ENCODE measurements at places on chromosomes 7 and 10. TPM values are rescaled to one million over a fixed set of nuclear protein-coding genes. Genes with fewer than 3 reads are reported as not detected.
A peak's percentile ranks its signal among the peaks of the same experiment; 100 is the strongest.

GRCh38 chr10:49135575-49136313 lies 1.9 kb upstream of the FAM170B start:
- H3K27ac ChIP-seq, result no peak overlapping the region
- no peak overlapping the region for H3K4me3 ChIP-seq
- H3K4me1 ChIP-seq, result no peaks in the 10 kb centered on the region
- H3K27me3 ChIP-seq, result peaks cover 21% of the 10 kb centered on the region

GRCh38 chr7:25613912-25614311 lies 385.6 kb upstream of the NPVF start:
- H3K27me3 ChIP-seq, result peaks cover 58% of the 10 kb centered on the region
- H3K4me3 ChIP-seq, result no peak overlapping the region
- H3K36me3 ChIP-seq, result no peaks in the 10 kb centered on the region
- no peak overlapping the region for H3K27ac ChIP-seq

DNA sequence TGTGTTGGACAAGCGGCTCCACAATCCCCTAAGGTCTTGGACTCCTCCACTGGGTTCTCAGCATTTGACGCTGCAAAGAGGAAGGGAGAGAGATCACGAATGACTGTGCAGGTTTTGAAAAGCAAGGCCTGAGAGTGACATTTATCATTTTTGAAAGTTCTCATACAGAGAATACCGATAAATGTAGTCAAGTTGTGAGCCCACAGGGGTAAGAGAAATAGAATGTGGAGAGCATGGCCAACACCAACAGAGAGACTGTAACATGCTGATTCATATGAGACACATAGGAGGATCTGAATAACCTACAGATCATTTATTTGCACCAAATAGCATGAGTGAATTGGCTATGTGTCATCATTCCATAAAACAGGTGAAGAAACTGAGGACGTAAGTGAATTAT lies 230.5 kb upstream of the MBL2 start:
- H3K27ac ChIP-seq, result no peak overlapping the region
- peak; percentile 17 for DNase-seq
- H3K4me3 ChIP-seq, result no peak overlapping the region
- no peaks in the 10 kb centered on the region for H3K27me3 ChIP-seq
- no peaks in the 10 kb centered on the region for H3K36me3 ChIP-seq
- peaks cover 6% of the 10 kb centered on the region for H3K4me1 ChIP-seq

ZNRF2 gene
- 10.2 TPM for total RNA-seq

GRCh38 chr10:130065251-130065650 lies 45.4 kb downstream of the C10orf143 start:
- no peak for DNase-seq
- no peaks in the 10 kb centered on the region for H3K27me3 ChIP-seq
- H3K4me1 ChIP-seq, result no peaks in the 10 kb centered on the region
- H3K36me3 ChIP-seq, result no peaks in the 10 kb centered on the region
- no peak overlapping the region for H3K4me3 ChIP-seq
- no peak overlapping the region for H3K27ac ChIP-seq

CNTNAP2 gene
- 1.0 TPM for total RNA-seq

HOXA6 gene
- 2.0 TPM for total RNA-seq

CPA4 gene
- total RNA-seq, result 4.3 TPM

HTR7 gene
- 15.3 TPM for total RNA-seq

GRCh38 chr7:66100408-66101050 lies 14.1 kb upstream of the CRCP start:
- H3K27me3 ChIP-seq, result no peaks in the 10 kb centered on the region
- DNase-seq, result no peak
- H3K4me1 ChIP-seq, result peaks cover 23% of the 10 kb centered on the region
- H3K27ac ChIP-seq, result peak overlapping the region; percentile 67
- peak overlapping the region; percentile 92 for H3K4me3 ChIP-seq

DNA sequence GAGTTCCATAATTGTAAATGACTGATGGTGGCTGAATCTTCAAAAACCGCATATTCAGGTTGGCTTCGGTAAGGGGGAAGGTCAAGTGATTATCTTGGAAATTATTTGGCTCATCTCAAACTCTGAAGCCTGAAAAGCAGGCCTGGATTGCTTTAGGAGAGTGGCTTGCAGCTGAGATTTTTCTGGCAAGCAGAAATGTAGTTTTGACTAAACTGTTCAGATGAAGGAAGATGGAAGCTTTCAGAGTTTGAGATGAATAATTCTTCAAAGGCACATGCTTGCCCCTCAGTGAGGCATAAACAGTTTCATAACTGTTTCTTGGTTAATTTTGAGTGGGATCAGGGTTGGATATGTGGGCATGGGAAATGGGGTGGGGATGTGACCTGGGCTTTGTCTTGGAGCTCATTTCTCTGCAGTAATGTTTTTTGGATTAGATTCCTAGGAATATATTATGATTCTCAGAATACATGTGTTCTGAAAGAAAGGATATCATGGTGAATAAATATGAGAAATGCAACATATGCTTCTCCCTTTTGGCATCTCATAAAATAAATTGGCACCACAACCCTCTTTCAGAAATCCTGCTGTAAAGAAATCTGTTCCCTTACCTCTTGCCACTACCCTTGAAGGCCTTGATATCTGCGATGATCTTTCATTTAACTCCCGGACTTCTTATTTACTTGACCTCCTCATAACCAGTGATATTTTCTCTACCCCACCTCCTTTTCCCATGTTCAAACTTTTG lies 469.2 kb downstream of the ADRA2A start:
- no peak for DNase-seq
- H3K27ac ChIP-seq, result no peak overlapping the region
- H3K4me1 ChIP-seq, result peaks cover 2% of the 10 kb centered on the region
- no peaks in the 10 kb centered on the region for H3K36me3 ChIP-seq
- no peaks in the 10 kb centered on the region for H3K27me3 ChIP-seq
- no peak overlapping the region for H3K4me3 ChIP-seq

GRCh38 chr7:16891874-16892643 lies 10.3 kb upstream of the AGR3 start:
- no peaks in the 10 kb centered on the region for H3K27me3 ChIP-seq
- no peak overlapping the region for H3K27ac ChIP-seq
- H3K36me3 ChIP-seq, result no peaks in the 10 kb centered on the region
- DNase-seq, result no peak
- no peak overlapping the region for H3K4me3 ChIP-seq
- H3K4me1 ChIP-seq, result peaks cover 5% of the 10 kb centered on the region

GNGT1 gene
- not detected for total RNA-seq

- no peak overlapping the region for H3K27ac ChIP-seq
- H3K27me3 ChIP-seq, result no peaks in the 10 kb centered on the region
- H3K4me3 ChIP-seq, result no peak overlapping the region
- peaks cover 13% of the 10 kb centered on the region for H3K4me1 ChIP-seq
- DNase-seq, result no peak
These were observed 19.0 kb downstream of the HBP1 start for GRCh38 chr7:107187774-107188173.

GRCh38 chr10:114581071-114581470 lies 77.0 kb downstream of the ABLIM1 start:
- peaks cover 24% of the 10 kb centered on the region for H3K4me1 ChIP-seq
- H3K4me3 ChIP-seq, result no peak overlapping the region
- DNase-seq, result no peak

ST8SIA6 gene
- 0.52 TPM for total RNA-seq

GLRX3 gene
- 177 TPM for total RNA-seq

GRCh38 chr7:81285142-81285871 lies 366.5 kb upstream of the SEMA3C start:
- H3K27me3 ChIP-seq, result no peaks in the 10 kb centered on the region
- H3K27ac ChIP-seq, result peak overlapping the region; percentile 96
- H3K4me1 ChIP-seq, result peaks cover 13% of the 10 kb centered on the region
- DNase-seq, result peak; percentile 34
- H3K4me3 ChIP-seq, result no peak overlapping the region
- H3K36me3 ChIP-seq, result no peaks in the 10 kb centered on the region

EPO gene
- not detected for total RNA-seq

DDC gene
- total RNA-seq, result 0.64 TPM

ATOH7 gene
- not detected for total RNA-seq

SSBP1 gene
- total RNA-seq, result 269 TPM

HOXA1 gene
- total RNA-seq, result 5.6 TPM
